Cortex of kidney (tissue), 1 donor: ENCODE measurements at places on chromosomes 5 and 9.

GRCh38 chr5:173395257-173395932 lies 67.2 kb upstream of the STC2 start:
- no peak for DNase-seq

GRCh38 chr9:131500377-131500776 lies 2.3 kb upstream of the POMT1 start:
- DNase-seq: no peak

DNA sequence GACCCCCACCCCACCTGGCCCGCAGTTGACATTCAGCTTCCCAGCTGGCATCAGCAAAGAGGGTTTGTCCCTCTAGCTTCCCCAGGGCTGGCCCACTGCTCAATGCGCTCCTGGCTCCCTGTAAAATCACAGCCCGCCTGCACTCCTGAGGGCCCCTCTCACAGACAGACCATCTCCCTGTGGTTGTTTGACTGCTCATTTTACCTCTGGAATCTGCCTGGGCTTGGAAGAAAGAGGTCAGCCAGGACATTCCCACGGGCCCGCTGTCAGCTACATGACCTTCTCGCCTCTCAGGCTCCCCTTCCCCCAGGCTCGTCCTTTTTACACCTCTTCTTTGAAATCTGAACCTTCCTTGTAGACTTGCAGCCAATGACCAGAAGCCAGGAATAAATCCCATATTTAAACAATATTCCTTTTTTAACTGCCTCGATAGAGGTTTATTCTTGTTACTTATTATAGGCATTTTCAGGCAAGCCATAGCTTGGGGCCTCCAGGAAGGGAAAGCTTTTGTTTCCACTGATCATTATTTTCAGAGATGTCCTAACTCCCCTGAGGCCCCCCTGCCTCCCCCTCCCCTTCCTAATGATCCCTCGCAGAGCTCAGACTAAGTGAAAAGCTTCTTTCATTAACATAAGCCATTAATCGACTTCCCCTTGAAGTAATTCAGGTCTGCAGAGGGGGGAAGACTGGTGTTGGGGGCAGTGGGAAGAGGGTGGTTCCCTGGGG lies 76.3 kb upstream of the IQGAP2 start:
- no peak for DNase-seq

- DNase-seq: no peak
Observed at GRCh38 chr5:75054134-75054930, 2.0 kb upstream of the GCNT4 start.

GRCh38 chr9:133700819-133701320 lies 37.3 kb downstream of the SARDH start:
- no peak for DNase-seq

DNA sequence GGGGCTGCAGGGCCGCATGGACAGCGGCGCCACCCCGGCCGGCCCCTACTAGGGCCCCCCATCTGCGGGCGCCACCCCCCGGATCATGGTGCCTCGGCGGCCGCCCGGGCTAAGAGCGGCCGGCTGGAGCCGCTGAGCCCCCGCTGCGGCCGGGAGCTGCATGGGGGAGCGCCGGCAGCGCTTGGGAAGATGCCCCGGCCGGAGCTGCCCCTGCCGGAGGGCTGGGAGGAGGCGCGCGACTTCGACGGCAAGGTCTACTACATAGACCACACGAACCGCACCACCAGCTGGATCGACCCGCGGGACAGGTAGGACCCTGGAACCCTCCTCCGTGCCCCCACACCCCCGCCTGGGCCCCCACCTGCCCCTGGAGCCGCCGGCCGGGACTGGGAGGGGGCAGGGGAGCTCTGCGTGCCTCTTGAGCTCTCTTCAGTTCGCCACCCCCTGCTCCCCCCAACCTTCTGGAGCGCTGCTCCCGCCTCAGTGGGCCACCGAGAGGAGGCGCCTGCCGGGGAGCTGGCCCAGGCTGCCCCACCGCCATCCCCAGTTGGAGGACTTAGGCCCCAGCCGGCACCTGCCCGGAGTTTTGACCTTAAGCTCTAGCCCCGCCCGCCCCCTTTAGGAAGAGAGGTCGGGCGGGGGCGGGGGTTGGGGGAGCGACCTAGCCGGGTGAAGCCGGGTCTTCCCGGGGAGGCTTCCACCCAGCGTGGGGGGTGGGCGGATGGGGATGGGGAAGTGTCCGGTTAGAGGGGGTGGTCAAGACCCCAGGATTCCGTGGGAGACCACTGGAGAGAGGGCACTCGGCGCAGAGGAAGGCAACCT lies 730 bp downstream of the WWC1 start:
- DNase-seq: no peak

DNA sequence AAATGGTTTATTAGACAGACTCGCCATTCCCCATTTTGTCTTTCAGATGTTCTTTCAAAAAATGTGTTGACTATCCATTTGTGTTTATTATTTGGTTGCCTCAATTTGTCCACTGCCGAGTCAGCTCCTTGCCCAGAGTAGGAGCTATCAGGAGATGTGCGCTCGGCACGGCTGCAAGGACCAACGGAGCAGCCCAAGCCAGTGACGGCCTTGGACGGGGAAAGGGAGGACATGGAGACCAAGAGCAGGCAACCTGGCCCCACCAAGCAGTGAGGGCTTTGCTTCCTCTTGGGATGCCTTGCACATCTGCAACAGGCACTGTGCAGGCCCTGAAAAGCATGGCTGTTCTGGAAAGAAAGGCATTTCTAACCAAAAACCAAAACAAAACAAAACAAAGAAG lies 69.8 kb downstream of the DEPDC1B start:
- DNase-seq: no peak

DNA sequence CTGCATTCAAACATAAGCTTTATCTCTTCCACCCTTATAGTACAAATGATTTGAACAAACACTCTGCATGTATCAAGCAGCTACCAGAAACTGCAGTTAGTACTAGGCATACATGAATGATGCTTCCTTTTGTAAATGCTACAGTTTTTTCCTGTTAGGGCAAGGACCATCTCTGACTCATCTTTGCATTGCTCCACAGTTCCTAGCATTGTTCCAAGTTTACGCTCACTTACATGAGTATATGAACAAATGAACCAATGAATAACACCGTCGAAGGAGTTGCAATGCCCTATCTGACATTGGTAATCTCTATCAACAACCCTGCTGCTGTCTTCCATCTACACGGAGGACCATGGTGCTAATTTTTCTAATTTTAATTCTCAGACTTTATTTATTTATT lies 2.1 kb upstream of the ALDH7A1 start:
- no peak for DNase-seq

DNA sequence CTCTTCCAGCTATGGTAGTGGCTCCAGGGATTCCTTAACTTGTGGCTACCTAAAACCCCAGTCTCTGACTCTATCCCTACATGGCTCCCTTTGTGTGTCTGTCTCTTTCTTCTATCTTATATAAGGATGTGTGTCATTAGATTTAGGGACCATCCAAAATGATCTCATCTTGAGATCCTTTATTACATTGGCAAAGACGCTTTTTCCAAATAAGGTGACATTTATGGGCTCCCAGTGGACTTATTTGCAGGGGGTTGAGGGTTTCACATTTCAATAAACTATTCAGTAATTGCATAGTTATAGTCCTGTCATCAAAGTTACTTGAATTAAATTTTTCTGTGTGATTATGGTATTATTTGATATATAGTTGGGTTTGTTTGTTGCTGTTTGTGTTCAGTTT lies 59.2 kb downstream of the NIPBL start:
- DNase-seq: no peak

DNA sequence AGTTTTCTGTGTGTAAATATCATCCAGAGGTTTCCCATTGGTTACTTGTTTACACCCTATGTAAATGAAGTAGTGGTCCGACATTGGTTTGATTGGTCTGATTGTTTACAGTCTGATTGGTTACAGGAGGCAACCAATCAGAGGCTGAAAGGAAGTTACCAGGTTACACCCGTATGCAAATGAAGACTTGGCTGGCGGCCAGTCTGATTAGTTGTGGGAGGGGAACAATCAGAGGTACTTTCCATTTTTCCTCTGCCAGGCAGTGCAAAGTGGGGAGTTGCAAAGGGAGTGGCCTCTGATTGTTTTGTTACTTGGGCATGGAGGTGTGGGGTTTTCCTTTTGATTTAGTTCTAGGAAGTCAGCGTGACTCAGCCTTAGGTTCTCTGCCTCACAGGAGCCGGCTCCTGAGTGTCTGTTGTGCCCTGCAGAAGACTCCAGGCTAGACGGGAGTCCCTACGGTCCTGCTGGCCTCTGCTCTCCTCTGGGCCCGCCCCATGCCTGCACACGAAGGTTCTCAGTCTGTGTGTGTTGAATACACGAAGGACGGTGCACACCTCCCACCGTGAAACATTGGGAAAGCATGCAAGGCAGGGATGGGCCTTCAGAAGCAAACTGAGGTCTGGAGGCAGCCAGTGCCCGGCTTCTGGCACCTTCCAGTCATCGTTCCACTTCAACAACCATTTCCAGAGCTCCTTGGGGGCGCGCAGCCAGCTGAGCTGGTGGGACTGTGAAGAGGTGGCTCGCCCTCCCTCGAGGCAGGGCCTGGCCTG lies 42.9 kb downstream of the OLFM1 start:
- no peak for DNase-seq

GRCh38 chr5:127865273-127865672 lies 162.1 kb downstream of the CCDC192 start:
- no peak for DNase-seq

- no peak for DNase-seq
Observed at GRCh38 chr9:133875131-133875530, 117.0 kb downstream of the VAV2 start.

GRCh38 chr9:80885894-80886293 lies 803.5 kb downstream of the TLE1 start:
- DNase-seq: no peak

DNA sequence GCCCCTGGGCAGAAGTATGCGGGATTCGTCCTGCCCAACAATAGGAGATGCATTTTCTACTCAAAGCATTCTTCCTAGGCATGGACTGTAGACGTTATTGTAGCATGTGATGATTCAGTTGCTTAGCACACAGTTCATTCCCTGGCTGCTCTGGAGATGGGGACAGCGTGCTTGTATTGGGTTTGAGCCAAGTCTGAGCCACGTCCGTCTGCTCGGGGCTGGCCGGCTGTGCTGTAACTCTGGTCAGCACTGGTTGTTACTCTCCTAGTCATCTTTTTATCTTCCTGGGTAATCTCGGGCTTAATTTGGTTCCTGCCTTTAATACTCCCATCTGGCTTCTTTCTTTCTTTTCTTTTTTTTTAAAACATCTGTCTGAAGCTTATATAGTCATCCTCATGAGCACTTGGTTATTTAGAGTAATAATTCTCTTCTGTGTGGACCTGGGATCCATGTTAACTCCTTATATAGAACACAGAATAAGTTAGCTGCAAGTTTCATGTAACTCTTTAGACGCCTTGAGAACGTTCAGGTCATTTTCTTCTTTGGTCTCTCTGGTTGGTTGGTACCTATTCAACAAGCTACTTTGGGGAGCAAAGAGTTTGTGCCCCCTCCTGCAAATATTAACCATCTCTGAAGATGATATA lies 118.8 kb upstream of the RPS23 start:
- DNase-seq: no peak

- no peak for DNase-seq
Observed at GRCh38 chr9:75866273-75866871, 24.1 kb upstream of the PCSK5 start.

GRCh38 chr5:75654693-75655295 lies 43.5 kb downstream of the ANKDD1B start:
- DNase-seq: no peak

GRCh38 chr5:1753490-1753889 lies 46.1 kb downstream of the MRPL36 start:
- DNase-seq: no peak

- no peak for DNase-seq
Observed at GRCh38 chr5:148899993-148900392, 73.6 kb downstream of the ADRB2 start.

DNA sequence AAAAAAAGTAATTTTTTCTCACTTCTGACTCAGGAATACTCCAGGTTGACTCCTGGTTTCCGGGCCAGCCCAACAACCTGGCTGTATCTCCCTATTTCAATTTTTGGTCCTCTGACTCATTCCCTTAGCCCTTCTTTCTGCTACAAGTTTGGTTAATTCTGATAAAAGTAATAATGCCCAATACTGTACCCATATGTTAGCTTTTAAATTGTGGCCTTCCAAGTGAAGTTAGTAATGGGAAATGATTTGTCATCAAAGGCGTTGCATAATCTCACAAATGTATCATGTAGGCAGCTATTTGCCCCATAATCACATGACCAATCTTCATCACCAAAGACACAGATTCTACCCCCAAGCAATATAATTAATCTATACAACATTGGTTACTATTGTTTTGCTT lies 31.1 kb upstream of the BNC2 start:
- no peak for DNase-seq

- no peak for DNase-seq
Observed at GRCh38 chr9:33443047-33443446, 4.3 kb downstream of the AQP3 start.

DNA sequence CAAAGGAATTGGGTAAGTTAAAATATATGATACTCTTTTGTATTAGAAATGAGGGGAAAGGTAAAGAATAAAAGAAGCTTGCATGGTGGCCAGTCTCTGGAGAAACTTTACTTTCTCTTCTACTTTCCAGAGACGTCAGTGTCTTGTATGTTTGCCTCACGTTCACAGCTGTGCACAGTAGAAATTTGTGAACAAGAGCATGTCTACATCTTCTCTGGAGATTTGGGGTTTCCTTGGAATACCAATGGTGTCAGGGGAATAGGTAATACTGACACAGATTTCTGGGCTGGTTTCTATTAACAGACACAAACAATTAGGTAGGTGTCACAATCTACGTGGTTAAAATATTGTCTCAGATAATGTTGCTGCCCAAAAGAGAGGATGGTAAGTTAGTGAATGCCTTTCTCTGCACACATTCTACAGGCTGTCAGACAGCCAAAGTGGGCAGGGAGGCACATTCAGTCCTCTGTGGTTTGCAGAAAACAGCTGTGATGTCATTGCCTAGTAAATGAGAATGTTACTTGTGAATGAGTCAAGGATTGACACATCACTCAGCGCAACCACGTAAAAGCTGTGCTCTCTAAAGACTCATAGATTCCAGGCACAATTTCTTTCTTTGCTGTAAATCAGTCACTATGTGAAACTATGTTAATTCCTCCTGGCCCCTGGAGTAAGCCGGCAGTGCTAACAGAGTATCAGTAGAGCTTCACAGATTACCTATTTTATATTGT lies 397.1 kb downstream of the MAN2A1 start:
- DNase-seq: no peak

- no peak for DNase-seq
Observed at GRCh38 chr5:113302120-113302519, 132.7 kb downstream of the TSSK1B start.

DNA sequence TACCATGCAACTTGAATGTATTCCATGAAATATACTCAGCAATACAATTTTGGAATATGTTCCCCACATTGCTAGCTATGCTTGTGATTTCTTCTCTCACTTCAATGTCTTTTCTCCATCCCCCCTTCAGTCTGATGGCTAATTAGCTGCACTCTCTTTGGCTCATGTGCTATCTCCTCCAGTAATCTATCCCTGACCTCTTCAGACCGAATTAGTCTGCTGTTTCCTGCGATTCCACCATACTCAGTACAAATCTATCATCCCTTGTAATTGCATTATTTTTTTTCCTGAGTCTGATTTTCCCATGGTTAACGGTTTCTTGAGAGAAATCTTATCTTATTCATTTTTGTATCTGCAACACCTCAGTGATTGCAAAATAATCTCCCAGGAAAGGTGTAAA lies 360.7 kb upstream of the CDH10 start:
- no peak for DNase-seq

GRCh38 chr9:8890695-8891094 lies 1091.1 kb upstream of the DMAC1 start:
- no peak for DNase-seq

- DNase-seq: no peak
Observed at GRCh38 chr9:88075966-88076285, 62.3 kb downstream of the SPATA31C2 start.
